ENCODE measurements at places on chromosomes 7 and 10.

DNA sequence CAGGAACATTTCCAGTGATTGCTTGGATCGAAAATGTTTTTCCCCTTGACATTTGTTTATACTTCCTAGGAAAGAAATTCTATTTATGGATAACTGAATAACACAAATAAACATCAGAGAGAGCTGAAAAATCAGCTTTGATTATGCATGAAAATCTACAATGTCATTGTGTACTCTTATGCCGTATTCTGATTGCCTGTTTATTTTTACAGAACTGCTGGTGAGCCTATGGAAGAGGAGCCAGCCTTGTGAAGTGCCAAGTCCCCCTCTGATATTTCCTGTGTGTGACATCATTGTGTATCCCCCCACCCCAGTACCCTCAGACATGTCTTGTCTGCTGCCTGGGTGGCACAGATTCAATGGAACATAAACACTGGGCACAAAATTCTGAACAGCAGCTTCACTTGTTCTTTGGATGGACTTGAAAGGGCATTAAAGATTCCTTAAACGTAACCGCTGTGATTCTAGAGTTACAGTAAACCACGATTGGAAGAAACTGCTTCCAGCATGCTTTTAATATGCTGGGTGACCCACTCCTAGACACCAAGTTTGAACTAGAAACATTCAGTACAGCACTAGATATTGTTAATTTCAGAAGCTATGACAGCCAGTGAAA is 121.5 kb downstream of the TWIST1 start:
- no peak for DNase-seq

- DNase-seq = no peak
Measured at GRCh38 chr7:149736478-149737360, 36.7 kb downstream of the ZNF467 start.

DNA sequence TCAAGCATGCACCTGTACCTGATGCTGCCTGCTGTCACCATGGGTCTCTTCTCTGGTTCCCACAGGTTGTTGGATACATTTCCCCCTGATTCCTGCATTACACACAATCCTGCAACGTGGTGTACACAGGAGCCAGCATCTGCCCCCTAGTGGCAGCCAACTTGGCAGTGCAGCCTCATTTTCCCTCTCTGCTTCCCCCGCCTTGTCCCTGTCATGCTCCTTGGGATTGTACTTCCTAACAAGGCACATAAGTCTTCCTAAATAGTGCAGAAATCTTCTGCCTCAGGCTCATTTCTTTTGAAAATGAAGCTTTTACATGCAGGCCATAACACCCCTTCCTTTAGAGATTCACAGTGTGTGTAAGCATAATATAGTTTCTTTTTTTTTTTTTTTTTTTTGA is 387.5 kb downstream of the CCSER2 start:
- DNase-seq = peak; percentile 5

DNA sequence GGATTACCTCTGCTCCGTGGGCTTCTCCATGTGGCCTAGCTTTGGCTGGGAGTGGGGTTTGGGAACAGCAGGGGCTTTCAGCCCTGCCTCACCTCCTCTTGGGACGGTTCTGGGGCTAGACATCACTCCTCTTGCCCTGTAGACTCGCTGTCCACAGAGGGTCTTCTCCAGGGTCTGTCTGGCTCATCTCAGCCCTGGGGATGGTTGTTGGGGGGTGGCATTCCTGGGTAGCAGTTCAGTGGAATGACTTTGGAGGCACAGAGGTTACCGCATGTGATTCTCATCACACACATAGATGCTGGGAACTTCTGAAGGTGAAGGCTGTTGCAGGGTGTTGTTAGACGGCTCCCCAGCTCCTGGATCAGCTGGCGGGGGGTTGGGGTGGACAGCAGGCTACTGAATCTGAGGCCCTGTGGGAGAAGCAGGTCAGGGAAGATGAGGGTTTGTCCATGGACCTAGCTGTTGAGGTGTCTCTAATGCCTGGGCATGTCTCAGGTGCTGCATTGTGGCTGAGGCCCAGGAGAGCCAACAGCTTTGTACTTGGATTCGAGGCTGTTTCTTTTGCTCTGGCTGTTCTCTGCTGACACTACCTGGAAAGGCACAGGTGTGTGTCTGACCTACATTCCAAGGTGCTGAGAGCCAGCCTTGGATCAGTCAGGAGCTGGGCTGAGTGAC is 23.8 kb downstream of the RAMP3 start:
- no peak for DNase-seq

GRCh38 chr7:158372400-158373342 is 215.0 kb downstream of the PTPRN2 start:
- no peak for DNase-seq

- DNase-seq = no peak
Measured at GRCh38 chr7:53111031-53111430, 75.6 kb downstream of the POM121L12 start.

DNA sequence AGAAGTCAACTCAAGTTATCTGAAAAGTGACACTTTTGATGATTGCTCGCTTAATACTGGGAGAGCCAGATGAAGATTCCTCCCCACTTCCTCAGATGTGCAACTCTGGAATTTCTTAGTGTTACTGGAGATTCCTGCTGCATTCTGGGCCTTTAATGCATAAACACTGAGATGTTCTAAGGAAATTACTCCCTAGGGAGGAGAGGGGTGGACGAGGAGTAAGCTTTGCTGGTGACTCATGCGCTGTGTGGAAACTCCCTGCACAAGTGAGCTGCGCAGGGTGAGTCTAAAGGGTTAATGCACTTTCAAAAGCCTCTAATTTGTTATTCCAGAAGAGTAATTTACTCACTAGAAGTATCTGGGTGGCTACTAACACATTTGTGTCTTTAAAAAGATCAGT is 46.3 kb downstream of the EGFR start:
- DNase-seq = no peak

- no peak for DNase-seq
Measured at GRCh38 chr10:21423338-21423737, 102.1 kb downstream of the SKIDA1 start.

DNA sequence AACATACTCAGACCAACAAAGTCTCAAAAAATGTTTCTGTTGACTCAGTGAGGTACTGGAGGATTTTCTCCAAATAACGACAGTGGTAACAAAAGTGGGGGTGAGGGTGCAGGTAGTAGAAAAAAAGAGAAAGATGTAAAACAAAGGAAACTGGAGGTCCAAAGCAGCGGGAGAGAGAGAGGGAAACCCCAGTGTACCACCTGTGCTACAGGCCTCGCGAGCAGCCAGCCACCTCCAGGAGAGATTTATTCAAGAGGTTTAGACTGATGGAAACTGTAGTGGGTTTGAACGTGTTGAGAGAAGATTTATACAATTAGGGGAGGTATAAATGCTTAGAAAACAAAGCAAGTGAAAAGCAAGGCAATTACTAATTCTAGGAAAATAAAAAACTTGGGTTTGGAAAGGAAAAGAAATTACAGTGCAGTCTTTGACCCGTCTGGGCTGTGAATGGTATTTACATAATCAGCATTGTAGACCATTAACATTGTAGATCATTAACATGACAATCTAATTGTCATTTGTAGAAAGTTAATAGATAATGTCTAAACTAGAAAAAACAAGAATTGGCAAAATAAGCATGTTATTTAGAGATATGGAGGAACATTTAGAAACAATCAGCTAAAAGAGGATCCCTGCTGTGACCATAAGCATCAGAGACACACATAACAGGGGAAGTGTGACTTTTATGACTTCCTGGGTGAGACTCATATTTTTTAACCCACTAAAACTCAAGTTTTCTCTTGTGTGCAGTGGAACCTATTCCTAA is 180.0 kb downstream of the RELN start:
- no peak for DNase-seq

DNA sequence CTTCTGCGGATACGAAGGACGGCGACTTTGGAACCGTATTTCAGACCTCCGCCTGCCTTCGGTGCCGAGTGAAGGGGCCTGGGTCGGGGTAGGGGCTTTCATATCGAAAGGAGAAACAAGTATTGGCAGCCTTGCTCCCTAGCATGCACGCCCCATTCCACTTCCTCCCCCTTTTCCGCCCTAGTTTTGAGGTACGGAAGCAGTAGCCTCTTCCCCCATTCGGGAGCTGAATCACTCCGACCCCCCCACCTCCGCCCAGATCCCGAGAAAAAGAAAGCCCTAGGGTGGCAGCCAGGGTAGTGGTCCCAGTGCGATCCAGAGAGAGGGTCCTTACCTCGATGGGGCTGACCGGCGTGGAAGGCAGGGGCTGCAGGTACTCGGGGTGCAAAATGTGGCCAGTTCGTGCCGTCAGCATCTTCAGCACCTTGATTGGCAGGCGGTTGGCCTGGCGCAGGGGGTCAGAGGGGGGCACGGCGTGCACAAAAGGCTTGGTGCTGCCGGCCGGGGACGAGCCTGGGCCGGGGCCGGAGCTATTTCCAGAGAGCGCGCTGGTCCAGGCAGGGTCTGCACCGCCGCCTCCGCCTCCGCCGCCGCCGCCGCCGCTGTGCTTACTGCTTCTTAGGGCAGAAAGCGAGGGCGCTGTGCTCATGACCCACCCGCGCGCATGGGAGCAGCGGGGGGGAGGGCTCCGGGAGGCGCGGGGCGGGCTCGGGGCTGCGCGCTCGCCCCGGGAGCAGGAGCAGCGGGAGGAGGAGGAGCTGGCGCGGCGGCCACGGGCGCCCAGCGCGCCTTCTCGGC is 594 bp downstream of the ZNF503 start:
- DNase-seq = no peak

DNA sequence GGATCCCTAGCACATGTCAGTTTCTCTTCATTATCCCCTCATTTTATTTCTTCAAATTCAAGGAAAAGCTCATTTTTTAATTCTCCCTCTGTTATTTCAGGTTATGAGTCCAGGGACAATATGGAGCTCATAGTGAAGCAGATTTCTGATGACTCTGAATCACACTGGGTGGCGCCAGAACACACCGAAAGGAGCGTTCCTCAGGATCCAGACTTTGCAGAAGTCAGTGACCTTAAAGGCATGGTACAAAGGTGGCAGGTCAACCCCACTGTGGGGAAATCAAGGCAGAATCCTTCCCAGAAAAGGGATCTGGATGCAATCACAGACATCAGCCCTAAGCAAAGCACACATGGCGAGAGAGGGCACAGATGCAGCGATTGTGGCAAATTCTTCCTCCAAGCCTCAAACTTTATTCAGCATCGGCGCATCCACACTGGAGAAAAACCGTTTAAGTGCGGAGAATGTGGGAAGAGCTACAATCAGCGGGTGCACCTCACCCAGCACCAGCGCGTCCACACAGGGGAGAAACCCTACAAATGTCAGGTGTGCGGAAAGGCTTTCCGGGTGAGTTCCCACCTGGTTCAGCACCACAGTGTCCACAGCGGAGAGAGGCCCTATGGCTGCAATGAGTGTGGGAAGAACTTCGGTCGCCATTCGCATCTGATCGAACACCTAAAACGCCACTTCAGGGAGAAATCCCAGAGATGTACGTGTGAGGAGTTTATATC is 21.4 kb downstream of the ZKSCAN5 start:
- no peak for DNase-seq

DNA sequence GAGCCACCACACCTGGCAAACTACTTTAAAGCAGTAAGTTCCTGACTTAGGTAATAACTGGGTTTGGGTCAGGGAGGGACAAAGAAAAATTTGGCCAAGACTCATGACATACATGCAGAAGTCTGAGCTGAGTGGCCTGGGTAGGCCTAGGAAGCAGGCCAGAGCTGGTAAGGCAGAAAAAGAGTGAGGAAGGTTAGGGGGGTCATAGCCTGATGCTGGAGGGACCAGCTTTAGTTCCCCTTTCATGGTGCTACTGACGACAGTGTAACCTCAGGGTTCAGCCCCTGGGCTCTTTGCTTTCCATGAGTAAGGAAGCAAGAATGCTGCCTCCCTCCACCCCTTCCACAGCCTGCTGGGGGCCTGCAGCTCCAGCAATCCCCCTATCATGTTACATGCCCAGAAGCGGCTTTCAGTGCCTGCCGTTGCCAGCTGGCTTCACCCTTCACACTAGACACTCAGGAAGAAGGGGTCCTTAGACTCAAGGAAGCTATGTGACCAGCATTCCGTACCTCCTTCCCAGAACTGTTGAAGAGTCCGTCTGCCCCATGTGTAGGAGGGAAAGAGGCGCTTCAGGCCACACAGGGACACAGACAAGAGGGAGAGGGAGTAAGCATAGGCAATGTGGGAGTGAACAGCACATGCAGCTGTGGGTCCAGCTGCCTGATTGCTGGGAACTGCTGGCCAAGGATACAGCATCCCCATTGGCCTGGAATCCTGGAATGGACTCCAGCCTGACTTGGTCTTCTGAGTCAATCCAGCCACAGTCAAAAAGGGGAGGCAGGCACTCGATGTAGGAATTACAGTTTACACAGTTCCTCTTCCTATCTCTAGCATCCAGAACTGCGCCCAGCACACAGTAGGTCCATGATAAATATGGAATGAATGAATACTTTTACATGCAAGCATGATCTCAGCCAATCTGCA is 4.1 kb upstream of the PLAU start:
- no peak for DNase-seq

DNA sequence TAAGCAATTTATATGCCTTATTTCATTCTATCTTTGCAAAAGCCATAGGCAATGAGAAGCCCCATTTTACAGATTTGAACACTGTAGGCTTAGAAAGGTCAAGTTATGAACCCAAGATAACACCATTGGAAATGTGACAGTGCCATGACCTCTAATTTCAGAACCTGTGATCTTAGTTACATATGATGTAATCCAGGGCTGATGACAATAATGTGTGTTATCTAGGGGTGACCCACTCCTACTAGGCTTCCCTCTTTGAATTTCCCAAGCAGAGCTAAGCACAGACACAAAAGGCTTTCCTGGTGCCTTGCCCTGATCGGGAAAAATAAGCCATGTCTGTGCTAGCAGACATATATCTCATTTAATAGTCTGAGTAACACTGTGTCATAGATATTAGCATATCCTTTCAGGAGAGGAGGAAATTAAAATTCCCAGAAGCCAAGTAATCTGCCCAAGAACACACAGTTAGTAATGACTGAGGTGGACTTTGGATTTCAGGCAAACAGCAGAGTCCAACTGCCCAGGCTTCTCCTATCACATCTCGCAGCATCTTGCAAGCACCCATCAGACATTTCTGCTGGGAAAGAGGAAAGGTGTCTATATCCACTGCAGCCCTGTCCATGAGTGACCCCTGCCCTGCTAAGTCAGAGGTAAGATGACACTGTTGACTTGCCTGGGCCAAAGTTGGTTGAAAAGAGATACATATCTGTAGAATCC is 2.8 kb upstream of the TECTB start:
- DNase-seq = no peak

DNA sequence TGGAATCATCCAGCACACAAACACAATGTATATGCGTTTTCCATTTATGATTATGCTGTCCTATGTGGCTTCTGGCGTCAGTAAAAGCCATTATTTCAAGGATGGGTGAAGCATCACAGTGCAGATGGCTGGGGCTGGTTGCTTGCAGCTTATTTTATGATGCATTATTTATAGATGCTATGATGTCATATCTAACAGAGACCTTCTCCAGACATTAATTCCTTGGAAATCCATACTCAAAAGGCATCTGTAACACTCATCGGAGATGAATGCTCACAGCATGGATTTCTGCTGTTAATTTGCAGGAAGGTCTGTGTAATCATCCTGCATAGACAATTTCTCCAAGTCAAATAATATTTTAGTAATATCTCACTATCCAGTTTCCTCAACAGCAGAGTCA is 7.2 kb downstream of the RGS10 start:
- DNase-seq = no peak
